ENCODE measurements at places on chromosomes 4 and X.

DNA sequence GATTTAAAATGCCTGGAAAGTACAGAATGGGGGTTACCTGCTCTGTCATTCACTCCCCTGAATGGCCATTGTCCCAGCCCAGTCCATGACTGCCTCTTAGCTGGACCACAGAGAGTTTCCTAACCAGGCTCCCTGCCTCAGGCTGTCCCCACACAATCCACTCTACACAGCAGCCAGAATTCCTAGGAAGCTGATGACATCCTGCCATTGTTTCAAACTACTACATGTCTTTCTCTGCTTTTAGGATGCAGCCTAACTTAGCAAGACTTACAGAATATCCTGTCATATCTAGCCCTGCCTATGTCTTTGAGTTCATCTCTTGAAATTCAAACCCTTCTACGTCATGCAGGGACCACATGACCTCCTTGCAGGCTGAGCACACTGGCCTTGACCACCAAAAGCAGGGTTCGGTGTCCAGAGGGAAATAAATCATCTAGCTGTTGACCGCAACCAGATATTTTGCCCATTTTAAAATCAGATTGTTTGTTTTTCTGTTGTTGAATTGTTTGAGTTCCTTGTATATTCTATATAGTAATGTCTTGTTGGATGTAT lies 16.1 kb upstream of the CRMP1 start:
- no peak for DNase-seq

DNA sequence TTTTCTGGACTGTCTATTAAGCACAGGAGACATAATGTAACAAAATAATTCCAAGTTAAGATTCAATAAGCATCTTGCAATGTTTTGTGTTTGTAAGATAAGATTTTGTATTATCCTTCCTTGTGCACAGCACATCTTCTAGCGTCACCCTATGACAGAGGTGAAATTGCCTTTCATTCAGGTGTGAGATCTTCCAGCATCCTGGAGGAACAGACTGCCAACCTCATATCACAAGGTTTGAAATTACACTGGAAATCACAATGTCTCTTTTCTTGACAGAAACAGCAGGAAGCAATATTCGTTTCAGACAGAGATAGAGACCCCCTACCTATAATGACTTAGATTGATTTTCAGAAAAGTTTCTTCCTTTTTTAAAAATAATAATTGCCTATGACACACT lies 668.6 kb downstream of the GABRG1 start:
- no peak for DNase-seq

- no peak for DNase-seq
Observed at GRCh38 chr4:174255374-174255773, 28.1 kb downstream of the FBXO8 start.

DNA sequence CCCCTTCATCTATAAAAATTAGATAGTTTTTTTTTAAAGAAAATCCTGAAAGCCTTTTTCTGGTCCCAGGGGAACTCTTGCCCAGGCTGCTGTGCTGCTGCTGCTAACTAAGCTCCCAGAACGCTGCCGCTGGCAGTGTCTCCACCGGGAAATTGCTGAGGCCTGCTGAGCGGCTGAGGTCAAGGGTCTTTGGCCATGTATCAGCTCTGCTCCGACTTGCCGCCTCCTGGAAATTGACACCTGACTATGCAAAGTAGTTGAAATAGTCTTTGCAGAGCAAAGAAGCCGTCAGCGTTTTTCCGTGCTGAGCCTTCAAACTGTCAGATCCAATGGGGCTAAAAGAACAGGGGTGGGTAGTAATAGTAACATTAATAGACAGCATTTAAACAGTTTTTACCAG lies 839 bp downstream of the QDPR start:
- no peak for DNase-seq

DNA sequence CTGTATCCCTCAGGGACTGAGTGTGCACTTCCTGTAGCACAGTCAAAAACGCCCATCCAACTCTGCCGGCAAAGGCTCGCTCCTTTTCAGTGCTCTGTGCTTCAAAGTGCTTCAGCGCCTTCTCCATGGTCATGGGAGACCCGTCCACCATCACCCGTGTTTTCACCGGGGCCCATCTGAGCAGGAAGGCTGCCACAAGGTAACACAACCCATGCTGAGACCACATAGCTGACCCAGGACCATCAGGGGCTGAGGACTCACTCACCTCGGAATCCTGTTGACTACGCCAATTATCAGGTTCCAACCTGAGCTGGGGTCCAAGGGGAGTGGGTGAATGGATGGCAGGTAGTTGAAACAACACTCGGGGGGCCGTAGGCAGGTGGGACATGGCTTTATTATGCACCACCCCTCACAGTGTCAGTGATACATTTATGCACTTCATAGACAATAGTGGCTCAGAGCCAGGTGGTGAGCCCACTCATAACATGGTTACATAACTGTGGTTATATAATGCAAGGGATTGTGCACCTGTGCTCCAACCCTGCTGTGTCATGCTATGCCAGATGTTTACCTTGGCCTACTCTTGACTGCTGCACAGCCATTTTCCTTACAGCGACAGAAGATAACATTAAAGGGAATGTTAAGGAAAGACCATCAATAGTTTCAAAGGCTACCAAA lies 227.8 kb downstream of the ADGRL3 start:
- no peak for DNase-seq

DNA sequence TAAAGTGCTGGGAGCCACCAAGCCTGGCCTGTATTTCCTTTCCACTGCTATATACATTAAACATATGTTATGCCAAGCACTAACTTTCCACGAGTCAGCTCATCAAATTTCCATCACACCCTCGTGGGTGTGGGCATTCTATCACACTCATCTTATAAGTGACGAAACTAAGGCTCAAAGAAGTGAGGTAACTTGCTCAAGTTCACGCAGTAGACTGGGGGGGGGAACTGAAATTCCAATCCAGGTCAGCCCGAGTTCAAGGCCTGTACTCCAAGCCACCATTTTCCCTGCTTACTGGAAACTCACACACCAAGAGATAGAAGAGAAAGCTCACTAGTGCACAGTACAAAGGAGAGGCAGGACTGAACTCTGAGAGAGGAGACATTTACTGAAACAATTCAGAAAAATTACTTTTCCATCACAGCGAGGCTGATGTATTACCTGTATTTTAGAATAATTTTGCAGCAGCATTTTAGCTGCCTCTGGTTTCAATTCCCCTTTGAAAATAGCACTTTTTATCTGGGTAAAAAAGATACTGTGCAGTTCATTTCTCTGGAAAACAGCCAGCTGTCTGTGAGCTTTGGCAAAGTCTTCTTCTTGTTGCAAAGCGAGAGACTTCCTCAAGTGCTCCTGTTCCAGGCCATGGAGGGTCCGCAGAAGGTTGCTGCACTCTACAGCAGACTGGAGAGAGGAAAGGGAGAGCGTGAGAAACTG lies 76.8 kb downstream of the EVC2 start:
- no peak for DNase-seq

GRCh38 chr4:155509555-155509954 lies 132.8 kb upstream of the MAP9 start:
- DNase-seq = no peak

- DNase-seq = no peak
Observed at GRCh38 chr4:147096667-147097604, 151.3 kb upstream of the TTC29 start.

All from stimulated activated CD8-positive, alpha-beta memory T cell treated with anti-CD3 and anti-CD28 coated beads, Interleukin-7, amount 100 ng/mL, for 1 hour (primary cell).